NCI-H1048 (cell line): ENCODE measurements at places on chromosomes 16 and 17.

DNA sequence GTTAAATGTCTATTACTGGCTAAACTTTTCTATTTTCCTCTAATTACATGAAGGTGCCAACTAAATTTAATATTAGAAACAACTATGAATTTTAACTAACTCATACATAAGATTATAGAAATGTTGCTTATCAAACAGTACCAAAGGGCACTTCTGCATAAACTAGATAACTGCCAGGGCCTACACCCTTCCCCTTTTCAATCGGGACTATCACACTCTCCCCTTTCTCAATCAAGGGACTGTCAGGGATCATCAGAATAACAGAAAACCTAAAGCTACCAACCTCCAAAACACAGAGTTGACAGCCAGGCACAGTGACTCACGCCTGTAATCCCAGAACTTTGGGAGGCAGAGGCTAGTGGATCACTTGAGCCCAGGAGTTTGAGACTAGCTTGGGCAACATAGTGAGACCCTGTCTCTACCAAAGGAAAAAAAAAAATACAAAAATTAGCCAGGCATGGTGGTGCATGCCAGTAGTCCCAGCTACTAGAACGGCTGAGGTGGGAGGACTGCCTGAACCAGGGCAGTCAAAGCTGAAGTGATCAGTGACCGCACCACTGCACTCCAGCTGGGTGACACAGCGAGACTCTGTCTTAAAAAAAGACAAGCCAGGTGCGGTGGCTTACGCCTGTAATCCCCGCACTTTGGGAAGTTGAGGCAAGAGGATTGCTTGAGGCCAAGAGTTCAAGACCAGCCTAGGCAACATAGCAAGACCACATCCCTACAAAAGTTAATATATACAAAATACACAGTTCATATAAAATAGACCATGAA lies 3.2 kb upstream of the PHLPP2 start:
- no peak for DNase-seq

DNA sequence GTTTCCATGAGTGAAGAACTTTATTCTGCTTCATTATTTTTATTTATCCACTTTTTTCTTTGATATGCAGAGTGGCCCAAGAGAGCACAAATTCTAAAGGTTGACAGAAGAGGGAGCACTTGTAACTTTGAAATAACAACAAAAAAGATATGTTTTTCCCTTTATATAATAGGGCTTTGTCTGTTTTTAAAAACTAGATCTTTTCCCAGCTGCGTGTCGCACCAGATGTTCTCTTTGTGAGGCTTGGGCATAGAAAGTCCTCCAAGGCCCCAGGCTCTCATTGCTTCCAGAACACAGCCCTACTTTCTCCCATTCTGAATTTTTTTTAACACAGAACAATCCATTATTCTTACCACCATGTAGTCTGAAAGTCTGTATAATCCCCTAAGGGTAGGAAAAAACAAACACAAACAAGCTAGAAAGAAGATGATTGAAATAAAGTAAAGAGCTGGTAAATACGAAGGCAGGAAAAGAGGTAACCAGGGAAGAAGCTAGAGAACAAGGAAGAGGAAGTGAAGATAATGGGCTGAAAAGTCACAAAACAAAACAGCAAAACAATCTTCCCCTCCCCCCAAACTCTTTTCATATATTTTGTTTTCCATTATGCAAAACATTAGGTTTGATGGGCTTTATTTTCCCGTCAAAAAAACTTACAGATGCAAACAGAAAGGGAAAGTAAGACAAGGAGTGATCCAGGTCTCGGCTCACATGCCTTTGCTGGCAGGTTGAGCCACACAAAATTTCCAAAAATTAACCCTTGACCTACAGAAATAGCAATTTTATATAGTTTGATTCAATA lies 160.4 kb downstream of the ABCA8 start:
- no peak for DNase-seq

- peak; percentile 37 for DNase-seq
These were observed at the start of gene DECR2 for GRCh38 chr16:401468-402348. Gene DECR2, plus strand, starts transcription at chr16:401885. Its CDS starts 79 bp downstream, at chr16:401964.

GRCh38 chr17:5661491-5662125 lies 77.3 kb upstream of the NLRP1 start:
- DNase-seq: no peak

- no peak for DNase-seq
These were observed 1.5 kb downstream of the TRIM25 start for GRCh38 chr17:56912105-56912999.

GRCh38 chr16:27424772-27425498 lies 23.0 kb downstream of the IL21R start:
- DNase-seq: no peak

DNA sequence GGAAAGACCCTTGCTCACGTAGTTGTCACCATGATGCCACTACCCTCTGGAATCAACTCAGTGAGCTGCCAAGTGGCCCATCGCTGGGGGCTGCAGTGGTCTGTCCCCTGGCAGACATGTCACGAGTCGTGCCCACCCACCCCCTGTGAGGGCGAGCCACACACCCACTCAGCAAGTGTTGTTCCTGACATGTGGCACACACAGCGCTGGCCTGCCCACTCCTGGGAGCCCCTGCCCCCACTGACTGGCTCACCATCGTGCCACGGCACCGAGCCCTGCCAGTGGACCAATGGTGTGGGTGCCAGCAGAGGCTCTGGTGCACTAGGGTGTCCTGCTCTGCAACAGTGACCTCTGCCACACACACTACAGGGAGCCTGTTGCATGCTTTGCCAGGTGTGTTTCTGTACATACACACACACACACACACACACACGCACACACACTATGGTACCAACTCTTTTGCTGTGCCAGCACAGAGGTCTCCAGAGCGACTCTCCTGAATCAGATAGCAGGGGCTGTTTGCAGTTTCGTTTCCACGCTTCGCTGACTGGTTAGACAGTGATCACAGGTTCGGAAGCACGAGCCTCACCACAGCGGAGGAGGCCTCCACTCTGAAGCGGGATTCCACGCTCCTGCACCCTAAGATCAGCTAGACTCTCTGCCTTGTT lies 7.7 kb downstream of the RTN4RL1 start:
- no peak for DNase-seq

GRCh38 chr16:54655121-54655590 lies 275.5 kb upstream of the IRX5 start:
- DNase-seq: no peak

- DNase-seq: no peak
These were observed 3.7 kb upstream of the DNASE1 start for GRCh38 chr16:3650631-3651265.

DNA sequence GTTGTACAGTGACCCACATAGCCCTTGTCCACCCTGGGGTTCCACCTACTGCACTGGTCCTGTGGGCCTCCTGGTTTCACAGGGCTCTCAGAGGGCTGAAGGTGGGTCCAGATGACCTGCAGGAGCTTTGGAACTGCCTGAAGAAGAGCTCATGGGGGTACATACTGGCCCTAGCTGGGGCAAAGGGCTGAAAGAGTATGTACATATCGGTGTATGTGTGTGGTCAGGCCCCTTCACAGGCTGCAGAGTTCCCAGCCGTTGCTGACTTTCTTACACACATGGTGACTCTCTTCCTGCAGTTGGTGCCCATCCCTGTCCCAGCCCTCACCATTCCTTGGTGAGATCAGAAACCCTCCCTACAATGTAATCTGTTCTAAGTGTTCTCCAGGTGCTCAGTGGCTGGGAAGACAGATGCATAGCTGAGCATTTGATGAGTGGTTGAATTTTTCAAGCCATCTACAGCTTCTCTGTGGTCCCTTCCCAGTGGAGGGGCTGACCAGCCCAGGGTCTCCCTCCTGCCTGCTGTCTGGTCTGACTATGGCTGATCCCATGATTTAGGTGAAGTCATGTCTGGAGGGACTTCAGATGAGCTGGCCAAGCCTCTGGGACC lies 2.4 kb upstream of the NFATC3 start:
- DNase-seq: no peak

DNA sequence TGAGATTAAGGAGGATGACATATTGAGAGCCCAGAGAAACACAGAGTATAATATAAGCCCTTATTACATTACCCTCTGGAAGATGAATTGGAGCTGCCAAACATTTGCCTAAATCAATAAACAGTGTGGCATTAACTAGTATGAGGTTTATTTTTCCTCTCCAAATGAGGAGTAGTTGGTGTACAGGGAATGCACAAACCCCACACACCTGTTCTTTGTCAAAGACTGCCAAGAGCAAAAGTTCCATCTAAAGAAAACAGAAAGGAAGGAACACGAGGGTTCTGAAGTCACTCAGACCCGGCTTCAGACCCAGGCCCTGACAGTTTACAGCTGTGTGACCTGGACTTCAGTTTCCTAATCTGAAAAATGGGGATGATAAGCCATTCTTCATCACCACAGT lies 138.1 kb downstream of the SHISA9 start:
- DNase-seq: no peak

GRCh38 chr16:5003211-5003610 lies 30.5 kb downstream of the NAGPA start:
- no peak for DNase-seq

DNA sequence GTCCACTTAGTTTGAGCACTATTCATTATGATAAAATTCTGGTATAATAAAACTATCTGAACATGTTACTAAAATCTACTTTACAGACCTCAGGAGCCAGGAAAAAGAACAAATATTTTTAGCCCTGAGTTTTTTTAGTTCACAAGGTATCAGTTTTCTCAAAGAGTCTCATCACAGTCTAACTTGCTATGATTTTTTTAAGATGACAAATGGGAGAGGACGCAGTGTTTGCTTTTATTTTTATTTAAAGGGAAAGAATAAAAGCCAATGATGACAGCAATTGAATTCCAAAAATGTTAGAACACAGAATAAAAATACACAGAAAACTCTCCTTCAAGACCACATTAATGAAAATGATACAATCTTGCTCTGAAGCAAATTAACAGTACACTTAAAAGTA lies 7.4 kb downstream of the MED13 start:
- no peak for DNase-seq

- no peak for DNase-seq
These were observed 51.9 kb downstream of the ABCA8 start for GRCh38 chr17:68903286-68903685.

DNA sequence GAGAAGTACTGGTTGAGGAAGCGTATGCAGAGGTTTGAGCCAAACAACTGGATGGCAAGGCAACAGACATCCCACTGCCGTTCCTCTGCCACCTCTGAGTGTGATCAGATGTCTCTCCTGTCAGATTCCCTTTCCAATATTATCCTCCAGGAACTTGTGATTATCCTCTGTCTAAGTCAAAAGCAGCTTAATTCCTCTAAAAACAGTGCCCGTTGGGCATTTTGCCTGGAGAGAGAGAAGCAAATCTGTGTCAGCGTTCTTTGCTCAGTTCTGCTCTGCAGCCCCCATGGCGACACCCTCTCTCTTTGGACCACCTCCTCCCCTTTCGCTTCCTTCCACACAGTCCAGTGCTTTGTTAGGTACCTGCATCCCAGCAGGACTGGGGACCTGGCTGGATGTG lies 56.1 kb upstream of the TBX2 start:
- no peak for DNase-seq

DNA sequence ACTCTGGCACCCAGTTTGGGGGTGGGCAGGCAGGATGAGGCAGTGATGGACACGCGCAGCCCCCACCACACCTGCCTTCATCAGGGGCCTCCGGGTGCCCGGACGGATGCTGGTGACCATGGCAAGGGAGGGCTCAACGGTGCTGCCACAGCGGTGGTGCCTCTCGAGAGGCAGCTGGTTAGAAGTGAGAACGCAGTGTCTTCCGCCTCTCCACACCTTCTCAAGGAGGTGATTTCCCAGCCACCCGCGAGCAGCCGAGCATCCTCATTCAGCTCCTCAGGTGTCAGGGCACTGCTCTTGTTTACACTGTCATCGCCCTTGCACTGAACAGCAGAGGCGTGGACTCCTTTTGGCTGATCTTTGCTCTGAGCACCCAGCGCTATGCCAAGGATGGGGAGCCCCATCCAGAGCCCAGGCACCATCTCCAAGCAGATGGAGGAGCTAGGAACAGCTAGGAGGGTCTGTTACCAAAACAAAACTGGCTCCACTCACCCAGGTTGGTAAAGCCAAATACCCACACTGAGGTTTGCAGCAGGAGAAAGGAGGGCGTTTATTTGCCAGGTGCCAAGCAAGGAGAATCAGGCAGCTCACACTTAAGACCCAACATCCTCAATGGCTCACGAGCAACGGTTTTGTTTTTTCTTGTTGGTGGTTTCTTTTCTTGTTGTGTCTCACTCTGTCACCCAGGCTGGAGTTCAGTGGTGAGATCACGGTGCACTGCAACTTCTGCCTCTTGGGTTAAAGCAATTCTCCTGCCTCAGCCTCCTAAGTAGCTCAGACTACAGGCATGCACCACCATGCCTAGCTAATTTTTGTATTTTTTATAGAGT lies 174.3 kb upstream of the TNRC6C start:
- no peak for DNase-seq

- no peak for DNase-seq
These were observed 16.9 kb downstream of the KNOP1 start for GRCh38 chr16:19701091-19701490.

- no peak for DNase-seq
These were observed 70.9 kb upstream of the GSE1 start for GRCh38 chr16:85541980-85542900.

GRCh38 chr16:69482410-69482991 lies 58.1 kb downstream of the CYB5B start:
- no peak for DNase-seq

- no peak for DNase-seq
These were observed 41.3 kb upstream of the ACSF3 start for GRCh38 chr16:89052191-89052889.

GRCh38 chr16:89952551-89952950 lies 4.0 kb downstream of the DEF8 start:
- DNase-seq: no peak

- no peak for DNase-seq
These were observed 68.6 kb downstream of the TMEM100 start for GRCh38 chr17:55654022-55654421.

DNA sequence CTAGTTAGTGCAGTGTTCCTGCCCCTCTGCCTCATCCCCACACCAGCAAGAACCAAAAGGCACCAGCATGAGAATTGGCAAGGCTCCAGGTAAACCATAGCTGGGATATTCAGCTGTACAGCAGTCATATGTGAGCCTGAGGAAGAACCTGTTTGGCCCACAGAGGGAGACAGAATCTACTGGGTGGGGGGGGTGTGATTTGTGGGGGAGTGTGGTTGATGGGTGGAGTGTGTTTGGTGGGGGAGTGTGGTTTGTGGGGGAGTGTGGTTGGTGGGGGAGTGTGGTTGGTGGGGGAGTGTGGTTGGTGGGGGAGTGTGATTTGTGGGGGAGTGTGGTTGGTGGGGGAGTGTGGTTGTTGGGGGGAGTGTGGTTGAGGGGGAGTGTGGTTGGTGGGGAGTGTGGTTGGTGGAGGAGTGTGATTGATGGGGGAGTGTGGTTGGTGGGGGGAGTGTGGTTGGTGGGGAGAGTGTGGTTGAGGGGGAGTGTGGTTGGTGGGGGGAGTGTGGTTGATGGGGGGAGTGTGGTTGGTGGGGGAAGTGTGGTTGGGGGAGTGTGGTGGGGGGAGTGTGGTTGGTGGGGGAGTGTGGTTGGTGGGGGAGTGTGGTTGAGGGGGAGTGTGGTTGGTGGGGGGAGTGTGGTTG lies 19.5 kb downstream of the MINK1 start:
- no peak for DNase-seq
